ENCODE measurements at places on chromosomes 1 and 21.

- no peak for DNase-seq
Measured at GRCh38 chr1:5595531-5596170, 396.6 kb downstream of the NPHP4 start.

- no peak for DNase-seq
Measured at GRCh38 chr1:184416946-184417345, 30.1 kb downstream of the C1orf21 start.

DNA sequence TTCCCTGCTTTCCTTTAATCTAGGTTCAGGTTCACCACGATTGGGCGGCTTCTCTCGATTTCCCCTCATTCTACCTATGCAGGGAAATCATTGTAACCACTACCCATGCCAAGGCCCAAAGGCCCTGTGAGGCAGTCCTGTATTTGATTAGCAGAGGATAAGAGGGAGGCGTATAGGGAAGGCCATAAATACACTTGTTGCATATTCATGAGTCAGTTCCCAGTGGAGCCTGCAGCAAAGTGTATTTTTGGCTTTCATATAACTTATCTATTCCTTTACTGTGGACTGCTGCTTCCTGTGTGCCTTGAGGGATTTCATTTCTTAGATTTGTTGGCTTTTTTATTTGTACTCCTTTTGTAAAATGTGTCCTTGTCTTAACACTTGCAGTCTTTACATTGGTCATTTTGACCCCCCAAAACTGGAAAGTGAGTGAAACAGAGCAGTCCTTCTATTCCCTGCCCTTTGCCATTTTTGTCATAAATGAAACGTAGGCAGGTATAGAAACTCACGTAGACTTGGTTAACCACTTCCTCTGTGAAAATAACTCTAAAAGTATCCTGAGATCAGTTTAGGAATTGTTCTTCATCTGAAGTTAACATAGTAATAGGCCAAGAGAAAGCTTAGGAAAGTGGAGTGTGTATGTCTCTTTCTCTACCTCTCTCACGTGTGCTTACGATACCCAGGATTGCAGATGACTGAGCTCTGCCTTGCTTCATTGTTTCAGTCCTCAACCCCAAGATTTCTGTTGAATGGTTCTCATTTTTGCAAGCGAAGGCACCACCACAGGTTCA, 19.6 kb upstream of the KCNQ4 start:
- no peak for DNase-seq

DNA sequence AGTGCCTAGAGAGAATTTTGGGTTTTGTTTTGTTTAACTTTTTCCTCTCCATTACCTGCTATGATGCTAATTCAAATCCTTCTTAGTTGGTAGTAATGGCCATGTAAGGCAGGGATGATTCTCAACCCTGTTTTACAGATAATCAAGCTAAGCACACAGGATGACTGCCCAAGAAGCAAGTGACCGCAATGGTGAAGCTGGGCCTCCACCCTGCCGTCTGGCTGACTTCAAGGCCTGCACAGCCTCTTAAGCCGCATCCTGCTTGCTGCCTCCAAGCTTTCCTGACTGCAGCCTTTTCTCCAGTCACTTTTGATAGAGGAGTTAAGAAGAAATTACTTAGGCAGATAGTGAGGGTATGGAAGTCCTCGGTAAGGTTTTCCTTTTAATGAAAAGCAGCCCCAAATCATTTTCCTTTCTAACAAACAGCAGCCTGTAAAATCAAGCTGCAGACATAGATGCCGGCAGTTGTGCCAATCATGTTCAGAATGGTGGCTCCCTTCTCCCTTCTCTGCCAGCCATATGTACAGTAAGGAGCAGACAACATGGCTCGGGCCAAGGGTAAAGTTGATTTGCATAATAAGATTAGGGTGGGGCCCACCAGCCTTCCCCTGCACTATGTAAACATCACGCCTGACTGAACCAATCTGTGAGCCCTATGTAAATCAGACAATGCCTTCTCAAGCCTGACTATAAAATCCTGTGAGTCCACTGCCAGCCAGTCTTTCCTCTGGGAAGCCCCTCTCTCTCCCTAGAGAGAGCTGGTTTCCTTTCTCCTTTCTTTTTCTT, 8.8 kb upstream of the CTBS start:
- DNase-seq: no peak

DNA sequence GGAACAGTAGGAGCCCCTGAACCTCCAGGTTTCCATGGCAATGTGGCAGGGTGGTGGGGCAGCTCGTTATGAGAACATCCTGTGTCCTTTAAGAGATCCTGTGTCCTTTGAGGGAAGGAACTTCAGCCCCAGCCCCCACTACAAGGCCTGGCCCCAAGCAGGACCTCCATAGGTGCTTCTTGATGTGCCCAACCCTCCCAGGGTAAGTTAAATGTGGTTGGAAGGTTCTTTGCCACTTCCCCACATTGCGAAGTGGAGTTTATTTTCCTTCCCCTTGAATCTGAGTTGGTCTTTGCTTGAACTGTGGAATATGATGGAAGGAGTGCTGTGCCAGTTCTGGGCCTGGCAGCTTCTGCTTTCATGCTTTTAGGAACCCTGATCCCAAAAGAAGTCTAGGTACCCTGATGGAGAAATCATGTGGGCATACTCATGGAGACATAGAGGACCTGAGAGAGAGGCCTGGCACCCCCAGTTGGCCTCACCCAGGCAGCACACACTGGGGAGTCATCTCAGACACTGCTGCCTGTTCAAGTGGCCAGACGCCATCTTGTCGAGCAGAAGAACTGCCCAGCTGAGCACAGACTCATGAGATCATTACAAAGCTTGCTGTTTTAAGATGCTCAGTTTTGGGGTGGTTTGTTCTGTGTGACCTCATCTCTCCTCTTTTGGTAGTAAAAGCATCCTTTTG, 44.1 kb upstream of the ACTL8 start:
- DNase-seq: no peak

GRCh38 chr1:55320891-55321290, 105.7 kb upstream of the USP24 start:
- DNase-seq: no peak

DNA sequence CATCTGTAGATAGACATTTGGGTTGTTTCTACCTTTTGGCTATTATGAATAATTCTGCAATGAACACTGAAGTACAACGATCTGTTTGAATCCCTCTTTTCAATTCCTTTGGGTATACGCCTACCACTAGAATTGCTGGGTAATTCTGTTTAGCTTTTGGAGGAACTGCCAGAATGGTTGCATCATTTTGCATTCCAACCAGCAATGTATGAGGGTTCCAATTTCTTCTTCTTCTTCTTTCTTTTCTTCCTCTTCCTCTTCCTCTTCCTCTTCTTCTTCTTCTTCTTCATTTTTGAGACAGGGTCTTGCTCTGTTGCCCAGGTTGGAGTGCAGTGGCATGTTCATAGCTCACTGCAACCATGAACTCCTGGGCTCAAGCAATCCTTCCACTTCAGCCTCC, 13.8 kb upstream of the THEM5 start:
- DNase-seq: no peak

DNA sequence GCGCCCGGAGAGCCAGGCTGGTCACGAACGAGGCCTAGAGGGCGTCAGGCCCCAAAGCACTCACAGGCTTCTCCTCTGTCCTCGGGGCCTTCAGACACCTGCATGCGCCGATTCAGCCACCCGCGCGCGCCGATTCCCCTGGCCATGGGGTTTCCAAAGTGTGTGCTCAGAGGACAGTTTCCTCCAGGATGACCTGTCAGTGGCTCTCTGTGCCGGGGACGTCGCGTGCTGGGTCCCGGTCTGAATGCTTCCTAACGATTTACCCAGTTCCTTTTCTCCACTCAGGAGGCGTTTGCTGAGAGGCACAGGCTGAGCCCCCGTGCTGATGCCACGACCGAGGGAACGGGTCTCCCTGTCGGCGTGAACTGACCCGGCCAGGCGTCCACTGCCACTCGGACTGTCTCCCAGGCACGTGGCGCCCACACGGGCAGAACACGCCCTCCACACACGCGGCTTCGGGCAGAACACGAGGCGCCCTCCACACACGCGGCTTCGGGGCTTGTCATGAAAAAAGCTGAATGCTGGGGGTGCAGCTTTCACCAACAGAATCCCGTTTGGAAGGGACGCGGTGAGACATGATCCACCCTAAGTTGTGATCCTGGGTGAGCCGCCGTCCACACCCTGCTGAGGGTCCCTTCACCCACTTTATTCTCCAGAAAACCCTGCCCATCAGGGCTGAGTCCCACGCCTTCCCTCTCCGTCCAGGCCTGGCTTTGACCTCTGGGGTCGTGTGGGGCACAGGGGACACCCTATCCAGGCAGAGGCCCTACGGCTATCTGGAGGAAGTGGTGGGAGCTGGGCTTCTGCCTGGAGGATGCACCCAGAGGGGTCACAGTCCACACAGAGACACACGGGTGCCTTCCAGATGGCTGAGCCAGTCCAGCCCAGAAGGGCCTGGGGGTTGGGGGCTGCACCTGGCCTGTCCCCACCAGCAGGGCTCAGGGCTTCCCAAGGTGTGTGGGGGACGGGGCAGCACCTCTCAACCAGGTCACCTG, 56.1 kb downstream of the COL6A1 start:
- no peak for DNase-seq

DNA sequence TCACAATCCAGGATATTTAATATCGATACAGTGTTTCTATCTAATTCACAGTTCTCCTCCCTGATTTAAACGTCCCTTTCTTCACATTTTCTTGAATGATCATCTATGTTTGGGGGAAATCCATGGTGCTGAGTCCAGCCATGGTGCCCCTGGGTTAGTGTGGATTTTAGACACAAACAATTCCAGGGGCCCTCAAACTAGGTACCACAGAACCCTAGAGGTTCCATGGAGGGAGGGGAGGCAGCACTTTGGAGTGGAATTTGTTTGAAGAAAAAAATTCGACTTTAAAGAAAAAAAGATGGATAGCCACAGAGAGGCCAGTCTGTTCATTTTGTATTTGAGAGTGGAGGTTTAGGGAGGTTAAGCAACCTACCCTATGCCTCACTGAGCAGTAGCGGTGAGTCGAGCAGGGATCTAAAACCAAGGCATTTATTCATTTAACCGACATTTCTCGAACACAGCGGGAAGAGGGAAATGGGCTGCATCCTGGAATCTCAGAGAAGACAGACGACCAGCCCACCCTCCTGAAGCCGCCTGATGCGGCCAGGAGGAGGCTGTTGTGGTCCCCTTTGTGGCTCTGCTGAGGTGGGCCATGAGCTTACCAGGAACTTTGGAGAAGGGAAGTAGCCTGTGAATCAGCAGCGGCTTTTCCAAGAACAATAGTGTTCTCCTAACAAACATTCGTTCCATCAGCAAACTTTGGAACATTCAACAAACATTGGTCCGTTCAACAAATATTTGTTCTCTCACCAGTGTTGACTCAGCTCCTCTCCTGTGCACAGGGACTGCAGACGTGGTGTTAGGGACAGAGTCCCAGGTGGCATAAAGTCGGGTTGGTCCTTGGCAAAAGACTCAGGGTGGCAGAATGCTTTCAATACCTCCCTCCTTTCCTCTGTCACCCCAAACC, 103.5 kb upstream of the ZBTB40 start:
- no peak for DNase-seq

- DNase-seq: no peak
Measured at GRCh38 chr1:27600498-27601175, 3.3 kb downstream of the AHDC1 start.

GRCh38 chr21:41957991-41958766, 4.4 kb upstream of the C2CD2 start:
- no peak for DNase-seq

- no peak for DNase-seq
Measured at GRCh38 chr1:167514288-167514687, 4.0 kb downstream of the CD247 start.

- DNase-seq: no peak
Measured at GRCh38 chr1:207502726-207503125, 6.8 kb downstream of the CR1 start.

DNA sequence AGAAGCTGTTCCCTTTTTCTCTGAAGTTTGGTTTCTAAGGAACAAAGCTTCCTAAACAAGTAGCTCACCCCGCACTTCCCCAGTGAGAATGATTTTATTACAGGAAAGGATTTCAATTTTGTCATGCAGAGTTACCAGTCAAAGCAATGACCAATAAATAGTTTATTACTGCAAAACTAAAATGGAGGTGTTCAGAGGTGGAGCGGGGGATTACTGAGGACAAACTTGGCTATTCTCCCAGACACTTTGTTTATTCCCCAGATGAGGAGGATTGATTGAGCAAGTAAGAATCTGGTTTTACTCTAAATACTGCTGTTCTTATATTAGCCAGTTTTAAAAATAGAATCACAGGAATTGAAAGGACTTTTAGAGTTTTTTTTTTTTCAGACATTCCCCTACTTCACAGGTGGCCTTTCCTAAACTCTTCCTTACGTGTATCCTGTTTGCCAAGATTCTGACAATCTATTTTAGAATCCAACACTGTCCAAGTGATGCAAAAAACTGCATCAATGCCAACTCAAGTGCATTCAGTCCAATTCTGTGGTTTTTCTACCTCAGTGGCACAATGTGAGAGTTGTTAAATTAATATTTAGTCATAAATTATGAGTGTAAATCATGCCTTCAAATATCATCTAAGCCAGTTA, 136.1 kb downstream of the TNFSF18 start:
- DNase-seq: no peak

GRCh38 chr1:174077749-174078490, 55.8 kb upstream of the RC3H1 start:
- DNase-seq: no peak

- peak; percentile 21 for DNase-seq
Measured at GRCh38 chr1:20100632-20101355, 18.5 kb downstream of the PLA2G2D start.

DNA sequence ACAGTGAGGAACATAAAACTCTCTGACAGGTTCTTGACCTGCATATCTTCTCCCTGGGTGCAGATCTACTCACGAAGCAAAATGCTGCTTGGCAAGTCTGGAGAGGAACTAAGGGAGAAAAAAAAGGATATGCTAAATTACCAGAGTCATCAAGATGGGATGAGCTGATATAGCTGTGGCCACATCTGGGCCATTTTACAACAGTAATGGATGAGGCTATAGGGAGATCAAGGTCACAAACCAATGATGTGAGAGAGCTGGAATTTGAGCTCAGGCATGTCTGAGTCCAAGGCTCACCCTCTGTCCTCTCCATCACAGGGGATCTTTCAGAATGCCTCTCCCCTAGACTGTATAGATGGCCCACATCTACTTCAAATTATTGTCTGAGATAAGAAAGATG, 26.2 kb downstream of the ZMYND12 start:
- DNase-seq: no peak

GRCh38 chr1:35929730-35930592, 944 bp upstream of the AGO3 start:
- DNase-seq: peak; percentile 44

DNA sequence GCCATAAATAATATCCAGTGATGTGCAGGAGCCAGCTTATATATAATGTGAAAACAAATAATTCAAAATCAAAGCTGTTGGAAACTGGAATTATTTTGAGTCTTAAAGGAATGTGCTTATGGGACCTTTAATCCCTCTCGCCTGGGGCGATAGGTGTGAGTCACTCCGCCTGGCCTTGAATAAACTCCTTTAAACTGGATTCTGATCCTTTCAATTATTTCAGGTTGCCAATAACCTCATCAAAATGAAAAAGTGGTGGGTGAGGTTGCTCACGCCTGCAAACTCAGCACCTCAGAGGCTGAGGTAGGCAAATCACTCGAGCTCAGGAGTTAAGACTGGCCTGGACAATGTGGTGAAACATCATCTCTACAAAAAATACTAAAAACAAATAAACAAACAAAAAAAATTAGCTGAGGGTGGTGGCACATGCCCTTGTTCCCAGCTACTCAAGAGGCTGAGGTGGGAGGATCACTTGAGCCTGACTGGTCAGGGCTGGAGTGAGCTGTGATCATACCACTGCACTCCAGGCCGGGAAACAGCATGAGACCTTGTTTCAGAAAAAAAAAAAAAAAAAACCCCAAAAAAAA, 11.4 kb upstream of the SLC2A5 start:
- DNase-seq: no peak

GRCh38 chr1:97764991-97765390, 155.8 kb downstream of the DPYD start:
- DNase-seq: no peak

GRCh38 chr1:79815115-79815514, 808.6 kb upstream of the ADGRL4 start:
- DNase-seq: no peak
